ENCODE measurements at places on chromosomes 5 and 9.

DNA sequence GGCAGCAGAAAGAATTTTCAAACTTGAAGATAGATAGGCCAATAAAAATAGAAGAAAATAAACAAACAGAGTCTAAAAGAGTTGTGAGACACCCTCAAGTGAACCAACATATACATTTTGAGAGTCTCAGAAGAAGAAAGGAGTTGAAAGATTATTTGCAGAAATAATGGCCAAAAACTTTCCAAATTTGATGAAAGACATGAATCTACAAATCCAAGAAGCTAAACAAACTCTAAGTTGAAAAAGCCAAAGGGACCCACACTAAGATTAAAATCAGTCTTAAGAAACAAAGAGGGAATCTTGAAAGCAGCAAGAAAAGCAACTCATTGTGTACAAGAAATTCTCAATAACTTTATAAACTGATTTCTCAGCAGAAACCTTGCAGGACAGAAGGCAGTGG lies 137.0 kb downstream of the SAXO1 start:
- DNase-seq: no peak

- no peak for DNase-seq
These were observed 138.9 kb upstream of the IRX4 start for GRCh38 chr5:2021484-2022176.

DNA sequence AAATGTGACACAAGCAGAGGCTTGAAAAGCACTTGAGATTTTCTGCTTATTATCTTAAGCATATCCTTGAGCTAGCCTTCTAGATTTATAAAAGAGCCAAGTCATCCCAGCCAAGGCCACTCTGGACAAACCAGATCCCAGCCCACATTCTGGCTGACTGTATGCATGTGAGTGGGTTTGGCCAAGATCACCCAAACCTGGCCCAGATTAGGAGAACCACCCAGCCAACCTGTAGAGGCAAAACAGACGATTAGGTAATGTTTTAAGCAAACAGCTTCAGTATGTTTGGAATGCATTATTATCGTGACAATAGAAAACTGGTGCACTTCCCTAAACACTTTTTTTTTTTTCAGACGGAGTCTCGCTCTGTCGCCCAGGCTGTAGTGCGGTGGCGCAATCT lies 151.9 kb downstream of the SPATA31D1 start:
- no peak for DNase-seq

DNA sequence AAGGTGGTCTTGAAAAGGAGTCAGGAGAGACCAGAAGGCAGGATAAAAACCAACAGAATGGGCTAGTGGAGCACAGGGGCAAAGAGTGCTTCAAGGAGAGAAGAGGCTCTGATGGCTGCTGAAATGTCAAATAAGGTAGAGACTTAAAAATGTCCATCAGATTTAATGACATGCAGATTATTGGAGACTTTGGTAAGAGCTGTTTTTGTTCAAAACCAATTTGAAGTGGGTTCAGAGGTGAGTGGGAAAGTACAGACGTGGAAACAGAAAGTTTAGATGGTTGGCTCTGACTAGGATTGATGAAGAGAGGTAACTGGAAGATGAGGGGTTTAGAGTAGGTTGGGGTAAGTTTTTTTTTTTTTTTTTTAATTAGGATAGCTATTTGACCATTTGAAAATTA lies 14.1 kb downstream of the SLC25A46 start:
- peak; percentile 15 for DNase-seq

DNA sequence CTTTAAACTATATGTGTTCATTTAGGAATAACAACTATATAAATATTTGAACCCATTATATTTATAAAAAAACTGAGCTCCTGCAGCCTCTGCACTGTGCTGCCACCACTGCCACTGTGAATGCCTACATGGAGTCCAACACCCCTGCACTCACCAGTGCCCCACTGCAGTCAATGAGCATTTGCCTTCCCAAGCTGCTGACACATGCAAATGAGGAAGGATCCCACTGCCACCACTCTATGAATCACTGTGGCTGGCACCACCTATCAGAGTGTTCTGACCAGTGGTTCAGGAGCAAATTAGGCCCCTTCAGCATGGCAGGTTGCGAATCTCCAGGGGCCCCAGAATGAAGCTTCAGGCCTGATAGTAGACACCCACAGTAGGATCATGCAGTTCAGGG lies 9.1 kb downstream of the IFNA5 start:
- no peak for DNase-seq

DNA sequence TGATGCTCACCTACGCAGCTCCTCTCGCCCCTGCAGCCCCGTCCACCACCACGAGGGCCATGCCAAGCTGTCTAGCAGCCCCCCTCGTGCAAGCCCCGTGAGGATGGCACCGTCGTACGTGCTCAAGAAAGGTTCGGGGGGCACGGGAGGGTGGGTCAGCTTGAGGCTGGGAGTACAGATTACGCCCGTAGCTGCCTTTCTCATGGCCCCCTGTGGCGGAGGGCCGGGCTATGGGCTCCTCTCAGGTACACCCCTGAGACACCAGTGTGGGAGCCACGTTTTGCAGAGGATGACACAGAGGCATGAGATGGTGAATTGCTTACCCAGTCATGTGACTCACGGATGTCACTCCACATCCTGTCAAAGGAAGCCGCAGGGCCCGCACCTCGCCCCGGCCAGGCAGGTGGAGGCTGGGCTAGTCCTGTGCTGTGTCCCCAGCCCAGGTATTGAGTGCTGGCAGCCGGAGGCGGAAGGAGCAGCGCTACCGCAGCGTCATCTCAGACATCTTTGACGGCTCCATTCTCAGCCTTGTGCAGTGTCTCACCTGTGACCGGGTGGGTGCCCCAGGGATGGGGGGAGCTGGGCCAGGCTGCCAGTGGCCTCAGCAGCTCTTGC lies 33.7 kb downstream of the USP20 start:
- peak; percentile 94 for DNase-seq

DNA sequence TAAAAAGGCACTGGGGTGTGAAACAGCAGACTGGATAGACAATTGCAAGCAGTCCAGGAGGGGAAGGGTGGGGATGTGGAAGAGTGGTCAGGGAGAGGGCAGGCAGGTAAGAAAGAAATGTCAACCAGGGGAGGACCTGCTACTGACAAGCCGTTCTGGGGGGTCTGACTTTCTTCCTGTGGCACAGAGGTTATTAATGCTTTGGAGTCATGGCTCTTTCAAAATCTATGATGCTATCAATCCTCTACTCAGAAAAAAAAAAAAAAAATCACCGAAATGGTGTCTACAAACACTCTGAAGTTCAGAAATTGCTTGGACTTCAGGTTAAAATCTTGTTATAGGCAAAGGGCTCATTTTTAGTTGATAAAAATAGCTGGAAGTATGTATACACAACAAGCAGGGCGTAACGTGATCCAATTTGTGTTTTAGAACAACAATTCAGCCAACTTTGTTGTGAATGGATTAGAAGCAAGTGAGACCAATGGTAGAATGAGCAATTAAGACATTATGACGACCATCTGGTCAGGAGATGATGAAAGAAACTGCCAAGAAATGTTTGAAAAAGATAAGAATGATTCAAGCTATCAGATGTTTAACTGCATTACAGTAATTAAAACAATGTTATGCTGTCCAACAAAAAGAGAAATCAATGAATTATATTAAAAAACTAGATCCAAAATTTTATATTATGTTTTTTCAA lies 255.2 kb downstream of the DEPDC1B start:
- DNase-seq: no peak

GRCh38 chr5:1310118-1310517 lies 15.2 kb upstream of the TERT start:
- DNase-seq: no peak

- DNase-seq: peak; percentile 83
These were observed 1.2 kb downstream of the ST8SIA4 start for GRCh38 chr5:100901821-100902341.

GRCh38 chr5:75020016-75020656 lies 32.2 kb downstream of the GCNT4 start:
- DNase-seq: no peak

- no peak for DNase-seq
These were observed 118.4 kb upstream of the NR3C1 start for GRCh38 chr5:143521846-143522400.

DNA sequence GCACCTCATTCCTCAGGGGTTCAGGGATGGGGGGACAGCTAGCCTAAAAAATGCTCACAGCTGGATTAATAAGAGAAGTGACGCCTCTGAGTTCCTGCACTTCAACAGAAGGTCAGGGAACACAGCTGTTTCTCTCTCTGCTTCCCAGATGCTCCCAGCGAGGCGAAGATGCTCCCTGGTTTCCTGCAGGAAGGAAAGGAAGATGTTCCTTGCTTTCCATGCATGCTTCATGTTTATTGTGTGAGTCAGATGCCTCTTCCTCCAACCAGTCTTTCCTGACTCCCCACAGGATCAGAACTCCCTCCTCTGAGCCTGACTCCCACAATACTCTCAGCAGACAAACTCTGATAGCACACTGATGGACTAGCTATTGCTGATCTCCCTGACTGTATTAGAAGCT lies 71.9 kb downstream of the MFAP3 start:
- DNase-seq: no peak

DNA sequence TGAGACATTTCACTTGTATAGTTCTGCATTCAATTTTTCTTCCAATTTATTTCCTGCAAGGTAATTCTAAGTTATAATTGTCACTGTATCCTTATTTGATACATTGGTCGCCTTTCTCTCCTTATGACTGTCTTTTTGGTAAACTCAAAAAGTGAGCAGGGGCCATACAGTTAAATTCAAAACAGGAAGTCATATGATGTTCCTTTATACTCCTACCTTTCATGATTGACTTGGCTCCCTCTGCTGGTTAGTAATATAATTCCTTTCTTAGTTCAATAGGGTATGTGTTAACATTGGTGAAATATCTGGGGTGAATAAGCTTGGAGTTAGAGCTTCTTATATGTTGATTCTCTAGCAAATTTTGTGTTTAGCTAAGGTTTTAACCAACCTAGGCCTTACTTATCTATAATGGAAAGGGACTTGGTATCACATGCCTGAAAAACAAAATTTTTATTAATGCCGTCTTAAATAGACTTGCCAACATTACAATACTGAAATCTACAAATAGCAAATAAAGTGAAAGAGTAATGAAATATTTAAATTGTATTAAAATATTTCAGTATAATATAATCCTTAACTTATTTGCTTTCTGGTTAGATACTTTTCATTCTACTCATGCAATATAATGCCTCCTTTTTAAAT lies 6.0 kb upstream of the NIPBL start:
- DNase-seq: peak; percentile 80

DNA sequence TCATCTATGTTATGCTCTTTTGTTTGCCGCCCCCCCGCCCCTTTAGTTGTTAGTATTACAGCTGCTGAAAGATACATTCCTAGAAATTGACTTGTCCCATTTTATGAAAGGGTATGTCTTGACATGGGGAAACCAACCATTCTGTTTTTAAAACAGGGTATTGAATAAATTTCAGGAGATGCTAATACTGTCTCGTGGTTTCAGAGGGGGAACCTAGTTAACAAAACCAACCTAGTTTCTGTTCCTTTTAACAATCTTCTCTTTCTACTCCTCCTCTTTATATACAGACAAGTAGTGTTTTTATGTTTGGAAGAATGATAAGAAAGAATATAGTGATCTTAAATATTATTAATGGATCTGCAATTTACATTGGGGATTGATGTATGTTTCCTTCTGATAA lies 3.5 kb downstream of the PIP5K1B start:
- DNase-seq: no peak

GRCh38 chr5:164636456-164636855 lies 1131.0 kb downstream of the MAT2B start:
- no peak for DNase-seq

DNA sequence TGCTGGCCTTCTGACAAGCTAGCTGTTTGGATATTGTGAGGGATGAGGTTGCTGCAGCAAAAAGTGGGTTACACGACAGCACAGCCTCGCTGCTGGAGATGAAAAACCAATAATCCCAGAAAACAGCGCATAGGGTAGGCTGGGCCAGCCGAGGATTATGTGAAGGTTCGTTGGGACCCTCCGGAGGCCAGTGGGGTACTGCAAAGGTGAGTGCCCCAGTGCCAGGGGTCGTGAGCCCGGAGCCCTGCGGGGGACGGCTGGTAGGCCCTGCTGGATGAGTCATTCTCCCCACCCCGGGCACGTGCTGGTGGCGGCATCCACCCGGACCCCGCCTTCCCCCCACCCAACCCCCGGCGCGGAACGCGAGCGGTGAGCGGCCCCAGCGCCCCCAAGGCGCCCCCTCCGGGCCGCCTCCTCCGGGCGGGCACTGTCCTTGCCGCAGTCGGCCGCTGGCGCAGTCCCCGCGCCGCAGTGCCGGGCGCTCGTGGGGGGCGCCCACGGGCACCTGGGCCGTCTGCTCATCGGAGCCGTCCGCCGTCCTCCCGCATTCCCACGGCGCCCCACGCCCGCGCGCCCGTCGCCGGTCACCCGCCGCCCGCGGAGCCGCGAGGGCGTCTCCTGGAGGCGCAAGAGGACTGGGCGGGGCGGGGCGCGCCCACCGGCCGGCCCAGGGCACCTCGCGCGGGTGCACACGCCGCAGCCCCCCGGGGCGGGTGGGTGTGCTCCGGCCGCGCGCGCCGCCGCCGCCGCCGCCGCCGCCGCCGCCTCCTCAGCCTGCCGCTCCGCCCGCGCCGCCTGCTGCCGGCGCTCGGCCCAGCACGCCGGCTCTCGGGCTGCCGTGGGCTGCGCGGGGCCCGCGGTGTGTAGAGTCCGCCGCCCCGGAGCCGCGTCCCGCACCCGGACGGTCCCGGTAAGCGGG lies at the start of gene PHF24:
Gene PHF24 (plus strand): TSS at position 794 of the 919 bp plus-strand sequence. CDS start 13,014 bp downstream, outside the sequence.
- DNase-seq: no peak

- DNase-seq: no peak
These were observed 59.5 kb downstream of the MAST4 start for GRCh38 chr5:66655395-66656324.

DNA sequence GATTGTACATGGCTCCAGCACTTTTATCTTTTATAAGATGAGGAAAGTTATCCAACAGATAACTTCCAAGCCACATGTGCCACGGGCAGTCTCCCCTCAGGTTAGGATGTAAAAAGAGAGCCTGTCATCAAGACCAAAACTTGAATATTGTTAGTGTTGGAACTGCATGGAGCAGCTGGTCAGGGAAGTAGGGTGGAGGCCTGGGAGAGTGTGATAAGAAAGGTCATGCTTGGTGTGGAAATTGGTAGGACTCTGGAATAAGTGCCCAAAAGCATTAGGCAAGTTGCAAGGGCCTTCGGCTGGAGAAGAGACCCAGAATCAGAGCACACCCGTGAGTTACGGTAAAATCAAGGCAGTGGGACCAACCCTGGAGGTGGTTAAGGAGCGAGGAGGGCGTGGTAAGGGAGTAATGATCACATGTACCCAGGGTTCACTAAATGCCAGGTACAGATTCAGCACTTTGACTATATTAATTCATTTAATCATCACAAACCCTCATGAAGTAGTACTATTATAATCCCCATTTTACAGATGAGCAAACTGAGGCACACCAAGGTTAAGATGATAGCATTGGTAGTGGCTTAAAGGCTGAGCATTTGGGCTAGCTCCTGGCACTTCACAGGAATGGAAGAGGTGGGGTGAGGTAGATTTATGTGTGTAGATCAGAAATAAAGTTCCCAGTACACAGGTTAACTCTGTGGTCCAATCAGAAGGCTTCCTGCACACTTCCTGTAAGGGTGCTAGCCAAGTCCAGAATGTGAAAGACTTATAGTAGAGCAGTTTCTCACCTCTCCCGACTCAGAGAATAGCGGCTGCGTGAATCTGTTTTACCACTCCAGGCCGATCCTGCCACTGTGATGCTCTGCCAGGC lies 96.5 kb upstream of the ZNF608 start:
- DNase-seq: no peak

GRCh38 chr9:37284636-37285035 lies 137.9 kb upstream of the GRHPR start:
- DNase-seq: no peak

- no peak for DNase-seq
These were observed 302.7 kb upstream of the RFX3 start for GRCh38 chr9:3828495-3828894.

Measured in CD4-positive, alpha-beta T cell treated with Interleukin-21 for 1 hour (primary cell).